Anterior cingulate cortex (tissue), 58 donors: ENCODE measurements at places on chromosomes 7 and 10.

DNA sequence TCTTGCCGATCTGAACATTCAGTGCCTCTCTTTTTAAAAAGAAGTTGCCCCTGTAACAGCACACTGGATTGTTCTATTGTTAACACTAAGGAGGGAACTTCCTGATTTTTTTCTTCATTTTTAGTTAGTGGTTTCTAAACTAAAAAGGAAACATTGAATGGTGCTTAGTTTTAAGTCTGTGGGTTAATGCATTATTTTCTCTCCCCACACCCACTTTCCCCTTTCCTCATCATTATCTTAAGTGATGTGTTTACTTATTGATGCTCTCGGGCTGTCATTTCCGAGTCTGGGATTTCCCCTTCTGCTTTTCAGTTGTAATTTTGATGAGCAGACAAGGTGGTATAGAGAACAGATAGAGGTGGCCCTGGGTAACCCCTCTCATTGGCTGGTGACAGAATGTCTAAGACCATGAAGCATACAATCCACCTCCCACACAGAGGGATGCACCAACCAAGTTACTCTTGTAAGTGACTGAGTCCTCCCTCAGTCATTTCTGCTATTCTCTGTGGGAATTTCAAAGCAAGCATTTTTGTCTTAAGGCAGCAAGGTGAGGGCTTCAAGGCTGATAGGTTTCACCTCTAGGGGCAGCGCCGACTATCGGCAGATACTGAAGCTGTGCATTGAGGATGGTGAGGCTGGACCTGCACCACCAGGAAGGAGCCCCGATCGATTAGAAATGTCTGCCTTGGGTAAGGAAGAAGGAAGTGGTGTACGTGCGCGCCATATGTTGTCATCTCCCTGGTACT, 49.5 kb downstream of the CHN2 start:
- DNase-seq, result no peak

- DNase-seq, result no peak
Observed at GRCh38 chr10:5630112-5630436, 36.3 kb downstream of the ASB13 start.

DNA sequence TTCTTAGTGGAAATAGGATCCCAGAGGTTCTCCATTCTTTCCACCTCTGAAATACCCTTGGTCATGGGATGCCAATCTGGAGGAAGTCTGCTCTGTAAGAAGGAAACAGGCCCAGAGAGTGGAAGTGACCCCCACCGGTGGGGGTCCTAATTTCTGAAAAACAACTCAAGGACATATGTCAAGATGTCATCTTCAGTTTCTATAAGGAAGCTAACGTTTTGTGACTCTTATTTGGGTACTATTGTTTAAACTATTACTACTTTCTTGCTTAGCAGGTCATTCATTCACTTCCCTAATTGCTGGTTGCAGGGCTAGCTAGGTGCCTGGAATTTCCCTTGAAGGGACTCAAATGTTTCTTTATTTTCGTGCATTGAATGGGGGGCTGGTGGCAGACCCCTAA, 1.9 kb upstream of the ZNF775 start:
- no peak for DNase-seq

DNA sequence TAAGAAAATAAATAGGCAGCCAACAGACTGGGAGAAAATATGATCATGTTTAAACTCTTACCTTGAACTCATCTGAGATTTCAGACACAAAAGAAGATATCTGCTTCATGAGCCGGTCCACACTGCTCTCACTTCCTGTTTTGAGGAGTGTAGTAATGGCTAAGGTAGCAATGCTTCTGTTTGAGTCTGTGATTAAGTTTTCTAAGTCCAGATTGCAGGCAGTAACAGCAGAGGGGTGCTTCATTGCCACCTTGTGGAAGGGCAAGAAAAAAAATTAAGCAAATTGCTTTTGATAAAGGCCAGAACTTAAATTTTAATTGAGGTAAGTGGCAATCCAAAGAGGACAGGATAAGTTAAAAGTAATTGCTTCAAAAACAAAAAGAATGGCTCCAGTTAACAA, 69.1 kb downstream of the MEST start:
- DNase-seq, result no peak

- DNase-seq, result no peak
Observed at GRCh38 chr10:104054430-104054829, 31.2 kb downstream of the COL17A1 start.

GRCh38 chr7:335358-336148, 45.6 kb downstream of the FOXL3 start:
- no peak for DNase-seq

DNA sequence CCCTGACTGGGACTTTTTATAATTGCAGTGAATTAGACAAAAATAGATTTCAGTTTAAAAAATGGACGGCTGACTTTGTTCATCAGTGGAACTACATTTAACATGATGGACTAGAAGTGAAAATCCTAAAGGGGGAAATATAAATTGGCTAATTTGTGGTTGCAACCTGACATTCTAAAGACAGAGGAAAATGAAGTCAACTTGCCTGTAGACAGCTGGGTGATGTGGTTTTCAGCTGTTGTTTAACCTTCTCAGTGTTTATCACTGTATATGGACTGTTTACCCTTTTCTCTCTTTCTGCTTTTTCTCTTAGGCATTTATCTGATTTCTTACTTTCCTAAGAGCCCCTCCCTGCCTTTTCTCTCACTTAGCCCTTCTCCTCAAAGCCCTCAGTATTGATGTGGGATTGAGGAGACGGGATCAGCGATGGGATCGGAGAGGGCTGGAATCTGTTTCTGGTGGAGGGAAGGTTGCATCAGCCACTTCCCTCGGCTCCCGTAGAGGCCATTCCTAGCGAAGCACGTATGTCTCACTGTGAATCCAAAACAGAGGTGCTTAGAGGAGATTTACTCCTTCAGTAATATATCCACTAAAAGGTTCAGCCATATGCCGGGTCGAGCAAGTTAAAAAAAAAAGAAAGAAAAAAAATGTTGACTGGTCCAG, 109.0 kb upstream of the KLF6 start:
- no peak for DNase-seq

- DNase-seq, result peak; percentile 5
Observed at GRCh38 chr10:113780681-113781250, 29.3 kb downstream of the PLEKHS1 start.

DNA sequence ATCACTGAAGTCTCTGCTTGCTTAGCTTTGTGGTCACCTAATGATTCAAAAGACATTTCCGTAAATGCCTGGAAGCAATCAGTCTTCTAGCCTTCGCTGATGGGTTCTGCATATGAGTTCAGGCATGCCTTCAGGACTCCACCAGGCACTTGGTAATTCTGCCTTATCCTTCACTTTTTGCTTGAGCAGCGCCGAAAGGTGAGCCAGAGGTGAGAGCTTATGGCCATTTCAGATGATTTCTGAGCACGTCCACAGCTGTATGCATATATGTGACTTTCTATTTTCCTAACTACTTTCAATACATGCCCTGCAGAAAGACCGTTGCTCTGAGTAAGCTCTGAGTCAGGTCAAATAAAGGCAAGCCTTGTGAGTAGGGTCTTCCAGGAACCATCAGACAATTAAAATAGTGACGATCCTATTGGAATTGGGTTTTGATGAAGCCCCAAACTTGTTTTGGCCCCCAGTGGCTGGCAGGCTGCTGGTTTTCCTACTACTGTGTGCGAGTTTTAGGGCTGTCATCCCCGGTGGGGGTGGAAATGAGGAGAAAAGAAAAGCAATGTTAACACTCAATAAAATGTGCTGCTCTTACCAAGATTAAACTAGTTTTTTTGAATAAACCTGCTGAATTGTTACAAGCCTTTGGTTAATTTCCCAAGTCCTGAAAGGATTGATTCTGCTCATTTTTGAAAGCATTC, 154.4 kb upstream of the AKR1E2 start:
- no peak for DNase-seq

DNA sequence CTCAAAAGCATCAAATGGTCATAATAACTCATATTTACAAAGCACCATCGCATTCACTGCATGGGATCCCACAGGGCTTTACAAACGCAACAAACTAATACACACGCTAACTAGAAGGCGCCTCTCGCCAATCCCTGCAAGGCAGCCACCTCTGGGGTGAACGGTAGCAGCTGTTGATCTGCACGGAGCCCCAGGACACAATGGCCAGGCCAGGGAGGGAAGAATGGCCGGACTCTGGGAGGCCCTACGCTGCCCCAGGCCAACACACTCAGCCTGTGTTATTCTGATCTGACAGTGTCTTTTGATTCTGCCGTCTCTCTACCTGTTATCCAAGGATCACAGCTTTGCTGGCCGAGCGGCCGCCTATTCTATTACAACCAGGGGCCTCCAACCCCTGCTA, 41.8 kb downstream of the HABP2 start:
- DNase-seq, result no peak

DNA sequence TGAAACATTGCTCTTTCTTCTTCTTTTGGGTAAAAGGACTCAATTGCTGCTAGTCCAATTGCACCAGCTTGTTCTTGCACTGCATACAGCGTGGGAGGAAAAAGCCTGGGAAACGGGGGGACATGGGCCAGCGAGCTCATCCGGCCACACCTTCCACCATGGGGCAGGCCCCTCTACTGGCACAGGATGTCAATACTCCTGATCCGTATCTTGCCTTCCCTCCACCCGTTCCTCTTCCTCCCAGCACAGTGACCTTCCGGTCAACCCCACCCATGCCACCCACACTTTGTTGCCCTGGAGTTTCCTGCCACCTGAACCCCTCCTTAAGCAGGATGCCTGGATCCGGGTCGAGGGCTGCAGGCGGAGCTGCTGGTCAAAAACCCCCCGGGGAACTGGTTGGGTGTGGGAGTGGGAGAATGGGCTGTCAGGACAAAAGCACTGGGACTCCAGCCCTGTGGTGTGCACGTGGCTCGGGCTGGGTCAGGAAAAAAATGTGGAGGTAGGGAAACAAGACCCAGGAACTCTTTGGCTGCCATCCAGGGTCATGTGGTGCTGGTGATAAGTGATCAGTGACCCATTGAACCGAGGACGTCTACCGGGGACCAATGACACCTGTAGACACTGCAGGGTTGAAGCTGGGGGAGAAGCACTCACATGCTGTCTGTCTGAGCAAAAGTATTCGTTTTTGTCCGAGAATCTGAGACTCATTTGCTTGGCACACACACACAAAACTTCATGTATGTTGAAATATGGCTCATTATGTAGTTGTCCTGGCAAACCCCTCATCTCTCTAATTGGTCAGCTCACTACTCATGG, 8.1 kb downstream of the IL2RA start:
- DNase-seq, result no peak

GRCh38 chr7:149882248-149883047, 8.7 kb downstream of the ATP6V0E2 start:
- peak; percentile 65 for DNase-seq

DNA sequence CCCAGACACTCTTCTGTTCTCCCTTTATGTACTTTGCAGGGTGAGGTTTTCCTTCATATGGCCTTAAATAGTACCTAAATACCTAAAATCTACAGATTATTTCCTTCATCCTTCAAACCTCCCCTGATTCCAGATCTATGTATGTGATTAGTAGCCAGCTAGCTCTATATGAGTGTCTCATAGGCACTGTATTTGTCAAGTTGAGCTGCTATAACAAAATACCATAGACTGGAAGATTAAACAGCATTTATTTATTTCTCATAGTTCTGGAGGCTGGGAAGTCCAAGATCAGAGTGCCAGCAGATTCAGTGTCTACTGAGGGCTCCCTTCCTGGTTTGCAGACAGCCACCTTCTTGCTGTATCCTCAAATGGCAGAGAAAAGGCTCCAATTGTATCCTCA, 60.6 kb upstream of the MSRB2 start:
- DNase-seq, result no peak

GRCh38 chr7:115267503-115267902, 345.6 kb downstream of the MDFIC start:
- DNase-seq, result no peak

- DNase-seq, result no peak
Observed at GRCh38 chr10:9547936-9548904, 1469.5 kb upstream of the CELF2 start.
